NCI-H510A treated with DMSO at 0.1 percent for 48 hours (cell line): ENCODE measurements at places on chromosomes 5 and 9.

- DNase-seq, result no peak
Observed at GRCh38 chr9:91176426-91176825, 185.3 kb downstream of the AUH start.

DNA sequence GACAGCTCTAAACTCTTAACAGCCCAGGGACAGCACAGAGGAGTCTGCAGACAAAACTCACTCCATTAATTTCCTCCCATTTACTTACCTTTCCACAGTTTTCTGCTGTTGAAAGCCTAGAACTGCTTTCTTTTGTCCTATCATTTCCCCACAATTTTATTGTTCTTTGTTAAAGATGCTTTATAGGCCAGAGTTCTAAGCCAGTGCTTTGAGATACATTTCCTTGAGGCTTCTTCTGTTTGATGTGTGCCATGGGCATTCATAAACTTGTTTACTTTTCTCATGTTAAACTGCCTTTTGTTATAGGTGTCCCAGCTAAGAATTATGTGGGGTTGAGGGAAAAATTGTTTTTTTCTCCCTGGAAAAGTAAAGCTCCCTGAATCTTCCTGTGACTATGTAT lies 25.9 kb upstream of the SUB1 start:
- no peak for DNase-seq

DNA sequence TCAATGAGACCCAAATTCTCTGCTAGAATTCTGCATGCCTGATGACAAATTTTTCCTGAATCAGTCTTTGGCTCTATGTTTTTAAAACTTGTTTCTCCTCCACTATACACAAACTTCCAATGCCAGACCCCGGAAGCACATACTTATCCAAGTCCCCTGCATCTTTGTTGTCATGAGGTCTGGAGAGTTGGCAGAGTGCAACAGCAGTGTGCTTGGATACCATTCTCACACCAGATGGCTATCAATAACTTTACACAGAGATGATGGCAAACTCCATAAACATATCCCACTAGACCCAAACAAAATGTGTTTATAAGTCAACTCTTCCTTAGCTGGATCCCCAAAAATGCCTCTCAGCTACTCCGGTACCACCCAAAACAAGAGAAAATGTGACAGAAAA lies 337.7 kb upstream of the TRPC7 start:
- no peak for DNase-seq

DNA sequence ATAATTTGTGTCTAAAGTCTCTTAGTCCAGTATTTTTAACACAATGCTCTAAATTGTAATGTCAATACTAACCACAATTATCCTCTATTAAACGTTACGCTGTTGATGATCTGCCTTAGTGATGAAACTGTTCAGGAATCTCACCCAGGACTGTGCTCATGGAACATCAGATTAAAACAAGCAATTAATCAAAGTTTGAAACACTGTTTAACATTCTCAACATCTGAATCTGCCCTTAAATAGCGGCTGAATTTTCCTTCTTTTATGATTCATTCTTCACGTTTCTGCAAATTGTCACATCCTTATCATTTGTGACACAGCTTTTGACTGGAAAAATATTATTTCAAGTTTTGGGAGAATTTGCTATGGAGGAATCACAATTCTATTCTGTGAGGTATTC lies 113.8 kb downstream of the MARCHF11 start:
- no peak for DNase-seq

DNA sequence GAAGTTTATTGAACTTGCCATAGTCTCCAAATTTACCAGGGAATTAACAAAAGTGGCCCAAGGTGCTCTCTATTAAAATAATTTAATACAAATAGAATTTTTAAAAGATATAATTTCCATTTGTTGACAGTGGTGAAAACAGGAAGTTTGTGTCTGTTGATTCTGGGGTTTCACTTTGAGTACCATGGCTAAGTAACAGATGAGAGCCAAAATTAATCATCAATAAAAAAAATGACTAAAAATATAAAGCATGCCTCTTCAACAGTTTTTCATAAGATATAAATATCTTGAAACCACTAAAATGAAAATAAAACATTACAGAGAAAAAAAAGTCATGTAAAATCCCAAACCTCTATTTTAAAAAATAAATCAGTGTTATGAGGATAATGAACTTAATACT lies 49.8 kb downstream of the SGCD start:
- no peak for DNase-seq

- no peak for DNase-seq
Observed at GRCh38 chr5:3022665-3023064, 271.2 kb upstream of the IRX2 start.

DNA sequence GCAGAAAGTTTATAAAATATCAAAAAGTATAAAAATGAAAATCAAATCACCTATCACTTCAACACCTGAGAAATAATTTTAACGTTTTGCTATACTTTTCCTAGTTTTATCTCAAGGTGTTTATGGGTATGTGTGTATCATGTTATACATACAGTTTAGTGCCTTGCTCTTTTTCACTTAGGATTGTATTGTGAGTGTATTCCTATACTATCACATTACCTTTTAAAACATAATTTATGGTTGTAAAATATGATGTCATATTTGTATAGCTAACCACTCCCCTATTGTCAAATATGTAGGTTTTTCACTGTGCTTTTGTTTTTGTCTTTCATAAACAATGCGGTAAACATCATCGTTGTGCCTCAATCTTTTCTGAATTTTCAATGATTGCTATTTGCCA lies 479.9 kb downstream of the SPOCK1 start:
- no peak for DNase-seq

GRCh38 chr5:15526413-15526812 lies 26.4 kb downstream of the FBXL7 start:
- DNase-seq, result peak; percentile 9

- DNase-seq, result no peak
Observed at GRCh38 chr9:89889865-89890264, 285.1 kb downstream of the GADD45G start.

DNA sequence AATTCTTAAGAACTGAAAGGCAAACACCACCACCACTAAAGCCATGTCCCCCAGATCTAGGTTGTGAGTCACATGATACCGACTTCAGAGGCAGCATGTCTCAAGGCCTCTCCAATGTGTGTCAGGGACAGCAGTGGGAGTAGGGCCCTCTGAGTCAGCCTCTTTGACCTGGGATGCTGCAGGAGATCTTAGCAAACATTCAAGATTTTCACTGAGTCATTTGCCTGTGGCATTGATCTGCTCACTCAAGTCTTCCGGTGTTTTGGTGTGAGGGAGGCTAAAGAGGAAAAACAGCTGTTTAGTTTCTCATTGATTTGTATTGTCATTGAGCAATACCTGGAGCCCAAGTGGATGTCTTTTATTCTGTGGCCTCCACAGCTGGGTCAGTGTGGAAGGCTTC lies 36.1 kb downstream of the TMC1 start:
- no peak for DNase-seq
